ENCODE measurements at places on chromosomes 5 and 9.

DNA sequence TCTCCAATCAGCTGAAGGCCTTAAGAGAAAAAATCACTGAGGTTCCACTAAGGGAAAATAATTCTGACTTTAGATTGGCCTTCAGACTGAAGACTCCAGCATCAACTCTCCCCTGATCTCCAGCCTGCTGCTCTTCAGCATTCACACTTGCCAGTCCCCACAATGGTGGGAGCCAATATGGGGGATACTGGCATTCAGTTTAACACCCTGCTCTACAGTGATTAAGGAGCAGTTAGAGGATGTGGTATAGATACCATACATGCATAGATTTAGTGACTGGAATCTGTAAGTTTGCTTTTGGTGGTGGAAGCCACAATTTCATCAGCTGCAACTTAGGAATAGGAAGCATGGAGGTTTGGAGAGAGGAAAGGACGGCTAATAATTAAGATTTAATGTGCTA, 2017.7 kb upstream of the CDH6 start:
- no peak for DNase-seq

DNA sequence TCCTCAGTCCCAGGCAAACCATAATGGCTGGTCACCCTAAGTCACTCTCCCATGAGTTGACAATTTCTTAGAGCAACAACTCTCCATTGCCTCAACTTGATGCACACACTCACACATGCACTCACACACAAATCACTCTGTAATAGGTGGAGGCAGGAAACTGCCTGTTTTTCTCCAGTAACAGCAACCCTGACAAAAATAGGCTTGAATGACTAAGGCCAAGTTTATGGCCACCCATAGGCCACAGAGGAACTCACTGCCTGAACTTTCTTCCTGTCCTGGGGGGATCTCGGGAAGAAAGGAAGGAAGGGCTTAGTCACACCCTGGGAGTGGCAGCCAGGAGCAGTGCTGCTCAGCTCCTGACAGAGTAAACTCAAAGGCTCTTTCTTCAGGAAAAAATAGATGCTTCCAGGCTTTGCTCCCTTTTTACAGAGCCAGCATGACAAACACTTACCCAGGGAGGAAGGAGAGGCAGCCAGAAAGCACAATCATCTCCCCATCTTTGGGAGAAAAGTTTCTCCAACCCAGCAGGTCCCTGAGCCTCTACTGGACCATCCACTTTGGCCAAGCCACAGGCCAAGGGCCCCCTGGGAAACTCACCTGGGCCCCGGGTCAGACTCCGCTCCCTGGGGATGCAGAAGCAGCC, 368 bp downstream of the SH3TC2 start:
- DNase-seq: no peak

GRCh38 chr9:126700903-126701812, 87.4 kb downstream of the LMX1B start:
- no peak for DNase-seq

- no peak for DNase-seq
Measured at GRCh38 chr5:78373231-78373630, 12.8 kb downstream of the SCAMP1 start.

DNA sequence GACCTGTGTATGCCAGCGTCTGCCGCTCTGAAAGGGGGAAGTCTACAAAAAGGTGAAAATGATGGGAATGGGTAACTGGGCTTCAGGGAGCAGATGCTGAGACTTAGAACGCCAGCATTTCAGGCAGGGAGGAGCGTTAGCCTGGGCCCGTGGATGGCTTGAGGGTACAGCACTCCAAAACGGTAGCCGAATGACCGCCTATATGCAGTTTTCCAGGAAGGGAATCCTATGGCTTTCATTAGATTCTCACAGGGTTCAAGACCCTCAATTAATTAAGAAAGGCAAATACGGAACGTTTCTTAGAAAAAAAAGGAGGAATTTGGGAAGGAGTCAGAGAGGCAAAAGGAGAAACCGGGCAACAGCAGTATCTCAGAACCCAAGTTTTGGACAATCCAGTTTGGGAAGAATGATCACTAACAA, 639 bp downstream of the AMACR start:
- DNase-seq: no peak

DNA sequence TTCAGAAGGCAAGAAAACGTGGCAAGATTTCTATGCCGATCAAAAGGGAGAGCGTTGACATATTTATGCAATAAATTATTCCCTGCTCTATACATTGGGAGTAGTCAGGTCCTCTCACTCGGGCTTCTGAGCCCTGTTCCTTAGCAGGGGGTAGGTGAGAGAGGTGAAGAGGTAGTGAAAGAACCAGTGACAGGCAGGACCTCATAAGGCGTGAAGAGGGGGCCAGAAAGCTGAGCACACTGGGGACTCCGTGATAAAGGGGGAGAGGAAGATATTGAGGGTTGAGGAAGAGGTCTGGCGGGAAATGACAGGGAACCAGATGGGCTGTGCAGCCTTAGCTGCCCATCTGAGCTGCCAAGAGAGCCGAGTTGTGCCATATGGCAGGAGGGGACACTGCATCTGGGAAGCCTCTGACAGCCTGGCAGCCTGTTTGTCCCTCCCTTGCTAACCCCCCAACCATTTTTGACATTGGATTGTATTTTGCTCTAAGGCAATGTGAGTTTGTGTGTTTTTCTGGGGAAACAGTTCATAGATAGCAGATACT, 782 bp upstream of the CDC20B start:
- DNase-seq: no peak

DNA sequence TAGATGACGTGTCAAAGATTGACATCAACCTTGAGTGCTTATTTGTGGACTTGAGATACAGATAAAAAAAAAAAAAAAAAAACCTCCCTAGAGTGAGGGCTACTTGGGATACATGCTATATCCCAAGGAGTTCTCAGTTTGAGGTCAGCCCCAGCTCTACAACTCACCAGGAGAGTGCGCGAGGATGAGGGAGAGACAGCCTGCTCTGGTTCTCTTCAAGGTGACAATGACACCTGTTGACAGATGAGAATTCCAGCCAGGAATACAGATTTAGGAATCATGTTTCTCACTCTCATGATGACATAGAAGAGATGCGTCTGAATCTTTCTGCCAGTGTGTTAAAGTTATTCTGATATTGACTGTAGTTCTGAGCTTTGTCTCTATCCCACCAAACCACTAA, 24.9 kb upstream of the ARHGAP26 start:
- no peak for DNase-seq

DNA sequence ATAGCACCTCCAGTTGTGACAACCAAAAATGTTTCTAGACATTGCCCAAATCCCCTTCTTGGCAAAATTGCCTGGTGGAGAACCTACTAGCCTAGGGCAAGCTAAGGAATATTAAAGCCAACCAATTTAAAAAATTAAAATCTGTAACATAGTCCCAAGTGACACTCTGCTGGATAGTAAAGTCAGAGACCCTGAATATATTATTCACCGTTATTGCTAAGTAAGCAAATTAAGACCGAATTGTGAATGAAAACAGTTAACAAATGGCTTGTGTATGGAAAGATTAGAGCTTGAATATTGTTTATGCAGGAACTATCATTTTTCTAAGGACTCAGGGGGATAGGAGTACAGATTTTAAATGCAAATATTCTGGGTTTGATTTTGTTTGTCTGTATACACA, 208.1 kb downstream of the DMAC1 start:
- no peak for DNase-seq

DNA sequence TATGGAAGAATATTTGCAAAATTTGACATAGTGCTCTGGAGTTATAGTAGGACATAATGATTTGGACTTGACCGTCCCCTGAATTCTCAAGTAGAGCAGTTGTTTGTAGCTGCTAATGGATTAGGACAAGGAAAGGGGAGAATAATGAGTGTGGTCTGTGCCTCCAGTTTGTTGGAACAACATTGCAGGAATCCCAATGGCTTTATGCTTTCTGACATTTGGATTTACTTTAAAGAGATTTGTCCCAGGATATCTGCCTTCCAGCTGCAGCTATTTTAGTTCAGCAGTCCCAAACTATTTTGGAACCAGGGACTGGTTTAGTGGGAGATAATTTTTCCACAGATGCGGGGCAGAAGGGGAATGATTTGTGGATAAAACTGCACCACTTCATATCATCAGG, 648.2 kb downstream of the SLCO4C1 start:
- DNase-seq: no peak

GRCh38 chr9:128092199-128092977, 24.4 kb downstream of the SLC25A25 start:
- no peak for DNase-seq

DNA sequence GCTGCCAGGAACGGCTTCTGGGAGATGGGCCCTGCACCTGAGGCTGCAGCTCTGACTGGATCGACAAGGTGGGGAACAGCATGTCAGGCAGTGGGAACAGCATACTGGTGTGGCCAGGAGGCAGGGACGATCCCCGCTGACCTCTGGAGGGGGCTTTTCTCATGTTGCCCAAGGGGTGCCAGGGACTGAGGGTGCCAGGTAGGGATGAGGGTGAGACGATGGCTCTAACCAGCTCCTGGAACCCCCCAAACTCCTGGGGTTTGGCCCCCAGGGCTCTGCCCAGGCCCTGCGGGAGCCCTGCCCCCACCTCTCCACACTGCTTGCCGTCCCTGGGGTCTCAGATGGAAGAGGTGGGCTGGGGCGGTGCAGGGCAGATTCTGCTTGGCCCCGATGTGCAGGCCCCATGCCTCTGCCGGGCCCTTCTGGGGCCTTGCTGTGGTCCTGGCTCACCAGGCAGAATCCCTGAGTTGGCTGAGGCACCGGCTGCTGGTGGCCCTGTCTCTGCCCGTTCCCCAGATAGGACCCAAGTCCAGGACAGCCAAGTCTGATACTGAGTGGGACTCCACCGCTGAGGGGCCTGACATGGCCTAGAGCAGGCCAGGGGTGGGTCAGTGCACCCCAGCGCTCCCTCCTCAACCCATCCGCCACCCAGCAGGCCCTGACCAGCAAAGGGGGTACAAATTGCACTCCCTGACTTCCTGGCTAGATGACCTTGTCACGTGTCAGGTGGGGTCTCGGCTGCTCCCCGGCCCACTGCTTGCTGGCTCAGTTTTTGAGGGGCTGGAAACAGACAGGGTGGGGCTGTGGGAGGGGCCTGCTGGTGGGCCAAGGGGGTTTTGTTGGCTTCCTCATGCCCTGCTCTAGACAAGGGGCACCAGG, 28.4 kb upstream of the RNF130 start:
- DNase-seq: no peak

DNA sequence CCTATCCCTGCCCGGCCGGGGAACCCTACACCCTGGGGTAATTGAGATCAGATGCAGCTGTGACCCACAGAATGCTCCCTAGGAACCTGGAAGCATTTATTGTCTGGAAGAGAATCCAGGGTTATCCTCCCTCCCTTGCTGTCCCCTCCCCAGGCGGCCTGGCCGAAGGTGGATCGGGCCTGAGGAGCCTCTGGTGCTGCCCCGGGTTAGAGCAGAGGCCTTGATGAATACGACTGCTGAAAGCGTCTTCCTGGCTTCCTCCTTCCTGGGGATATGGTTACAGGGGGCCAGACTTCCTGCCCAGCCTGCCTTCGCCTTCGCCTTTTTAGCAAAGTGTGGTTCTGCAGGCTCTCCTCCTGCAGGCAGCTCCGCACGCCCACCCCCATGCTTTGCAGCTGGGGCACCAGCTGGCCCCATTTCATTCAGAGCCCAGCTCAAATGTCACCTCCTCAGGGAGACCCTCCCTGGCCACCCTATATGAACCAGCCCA, 22.5 kb upstream of the PTGS1 start:
- DNase-seq: no peak

- DNase-seq: no peak
Measured at GRCh38 chr5:172830876-172831662, 3.0 kb upstream of the ERGIC1 start.

- no peak for DNase-seq
Measured at GRCh38 chr9:71549023-71549422, 219.3 kb downstream of the CEMIP2 start.
